ENCODE measurements at places on chromosomes 6 and 20.
A peak's percentile ranks its signal among the peaks of the same experiment; 100 is the strongest.

GRCh38 chr6:25009393-25009710 lies 73.6 kb upstream of the RIPOR2 start:
- DNase-seq, result no peak

DNA sequence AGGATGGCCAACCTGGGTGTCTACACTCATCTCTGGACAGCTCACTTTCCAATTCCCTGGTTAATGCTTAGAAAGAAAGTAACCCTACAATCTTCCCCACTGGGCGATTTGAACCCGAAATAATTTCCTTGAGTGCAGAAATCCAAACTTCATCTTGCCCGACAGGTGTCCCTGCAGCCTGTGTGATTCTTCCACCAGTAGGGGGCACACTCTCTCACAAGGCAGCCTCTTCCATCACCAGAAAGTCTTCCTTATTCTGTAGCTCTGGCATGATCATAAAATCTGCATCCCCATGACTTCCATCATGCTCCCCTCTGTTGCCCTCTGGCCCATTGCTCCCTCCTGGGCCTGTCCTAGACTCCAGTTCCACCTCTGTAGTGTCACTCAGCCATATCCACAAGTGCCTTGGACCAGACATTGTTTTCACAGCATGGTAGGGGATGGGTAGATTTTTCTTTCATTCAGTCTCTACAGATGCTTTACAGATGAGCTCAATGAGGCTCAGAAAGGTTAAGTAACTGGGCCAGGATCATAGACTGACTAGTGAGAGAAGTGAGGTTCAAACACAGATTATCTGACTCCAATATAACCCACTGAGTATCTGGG lies 170.4 kb upstream of the SPTLC3 start:
- no peak for DNase-seq

DNA sequence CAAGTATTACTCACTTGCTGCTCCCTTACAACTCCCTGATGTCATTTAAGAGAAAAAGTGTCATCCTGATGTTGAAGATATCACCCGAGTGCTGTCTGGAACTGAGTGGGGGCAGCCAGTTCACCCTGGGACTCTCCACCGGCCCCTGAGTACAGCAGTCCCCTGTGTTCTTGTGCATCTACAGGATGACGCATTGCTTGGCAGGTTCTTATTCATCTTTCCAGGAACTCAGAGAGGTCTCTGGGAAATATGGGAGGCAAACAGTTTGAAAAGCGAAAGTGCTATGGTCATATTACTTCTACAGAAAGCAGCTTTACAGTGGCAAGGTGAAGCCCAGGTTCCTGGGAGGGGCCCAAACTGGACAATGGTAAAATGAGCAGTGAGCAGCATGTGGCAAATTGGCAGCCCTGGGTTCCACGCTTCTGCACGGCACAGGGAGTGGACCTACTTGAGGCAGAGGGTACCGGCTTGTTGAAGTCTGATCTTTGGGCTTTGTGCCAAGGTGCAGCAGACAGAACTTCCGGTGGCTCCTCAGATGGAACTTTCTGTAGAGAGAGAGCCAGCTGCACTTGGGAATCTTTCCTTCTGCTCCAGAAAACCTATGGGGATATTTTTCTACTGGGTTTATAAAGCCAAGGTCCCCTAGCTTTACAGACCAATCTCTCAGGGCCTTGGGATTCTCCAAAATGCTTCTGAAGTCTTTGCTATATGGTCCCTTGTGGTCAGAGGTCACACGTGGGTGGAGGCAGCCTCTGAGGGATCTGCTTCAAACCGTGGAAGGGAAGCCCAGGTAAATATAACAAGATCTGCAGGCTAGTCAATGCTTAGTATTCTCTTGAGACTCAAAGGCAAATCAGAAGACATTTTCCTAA lies 128.3 kb downstream of the MAP3K7 start:
- no peak for DNase-seq

GRCh38 chr6:150922137-150922536 lies 56.6 kb downstream of the MTHFD1L start:
- DNase-seq, result no peak

GRCh38 chr6:87319271-87319987 lies 3.0 kb upstream of the SMIM8 start:
- DNase-seq, result no peak

GRCh38 chr20:43827940-43828562 lies 86.6 kb upstream of the TOX2 start:
- DNase-seq, result no peak

GRCh38 chr20:63574156-63574828 lies at the start of gene HELZ2:
Gene HELZ2, minus strand, starts transcription at chr20:63574239. Its CDS starts 1,854 bp downstream, at chr20:63572385.
- DNase-seq, result peak; percentile 62

- no peak for DNase-seq
These were observed 91.9 kb downstream of the TFAP2A start for GRCh38 chr6:10323018-10323417.

DNA sequence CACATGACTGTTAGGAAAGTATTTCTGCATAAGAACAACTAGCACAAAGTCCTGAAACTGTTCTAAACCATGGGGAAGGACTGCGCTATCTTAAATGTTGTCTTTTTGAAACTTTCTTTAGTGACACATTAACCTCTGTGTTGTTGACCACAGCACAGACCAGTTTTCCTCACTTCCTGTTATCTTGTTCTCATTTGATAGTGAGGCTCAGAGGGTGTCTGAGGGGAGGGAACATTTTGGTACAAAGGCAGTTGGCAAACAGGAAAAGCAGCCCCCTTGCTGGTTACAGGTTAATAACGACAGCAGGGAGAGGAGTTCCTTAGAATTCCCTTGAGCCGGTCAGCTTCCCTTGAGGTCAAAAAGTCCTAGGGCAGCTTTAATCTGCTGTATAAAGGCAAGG lies 143.5 kb upstream of the BMP2 start:
- peak; percentile 2 for DNase-seq

GRCh38 chr20:60085551-60086132 lies 127.4 kb downstream of the CDH26 start:
- DNase-seq, result no peak

DNA sequence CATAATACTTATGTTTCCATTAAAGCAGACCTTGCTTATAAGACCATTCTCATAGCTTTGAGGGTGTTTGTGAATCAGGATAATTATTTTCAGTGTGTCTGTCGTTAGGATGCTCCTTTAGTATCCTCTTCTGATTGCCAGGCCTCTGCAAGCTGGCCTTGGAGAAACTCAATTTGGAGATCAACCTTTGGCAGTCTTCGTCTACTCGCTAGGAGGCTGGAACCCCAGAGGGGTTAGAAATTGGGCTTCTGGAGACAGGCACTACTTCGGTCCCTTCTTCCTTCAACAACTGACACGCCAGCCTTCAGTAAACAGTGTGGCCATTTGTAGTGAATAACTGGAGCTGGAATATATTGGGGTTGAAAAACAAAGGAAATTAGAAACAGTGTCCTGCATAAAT lies 100.8 kb upstream of the CITED2 start:
- DNase-seq, result no peak

Data from inflammatory macrophage (primary cell).